Activated naive CD8-positive, alpha-beta T cell treated with anti-CD3 and anti-CD28 coated beads, Interleukin-2, amount 10 ng/mL, durations not matched to agents 7 days and 5 days (primary cell): ENCODE measurements at places on chromosomes 7 and 10. TPM values are rescaled to one million over a fixed set of nuclear protein-coding genes. Genes with fewer than 3 reads are reported as not detected.

DNA sequence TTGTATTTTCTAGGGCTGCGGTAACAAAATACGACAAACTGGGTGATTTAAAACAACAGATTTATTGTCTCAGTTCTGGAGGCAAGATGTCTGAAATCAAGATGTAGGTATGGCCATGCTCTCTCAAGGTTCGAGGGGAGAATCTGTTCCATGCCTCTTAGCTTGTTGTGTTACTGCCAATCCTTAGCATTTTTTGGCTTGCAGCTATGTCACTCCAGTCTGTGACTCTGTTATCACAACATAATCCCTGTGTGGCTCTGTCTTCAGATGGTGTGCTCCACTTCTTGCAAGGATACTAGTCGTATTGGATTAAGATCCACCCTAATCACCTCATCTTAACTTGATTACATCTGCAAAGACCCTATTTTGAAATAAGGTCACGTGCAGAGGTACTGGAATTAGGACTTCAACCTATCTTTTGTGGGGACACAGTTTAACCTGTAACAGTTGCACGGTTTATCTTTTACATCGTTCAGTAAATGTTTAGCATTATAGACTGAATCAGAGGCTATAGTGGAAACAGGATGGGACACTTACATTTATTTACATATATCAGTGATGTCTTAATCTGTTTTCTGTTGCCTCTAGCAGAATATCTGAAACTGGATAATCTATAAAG lies 3.1 kb downstream of the C1GALT1 start:
- peaks cover 20% of the 10 kb centered on the region for H3K4me1 ChIP-seq
- peaks cover 12% of the 10 kb centered on the region for H3K36me3 ChIP-seq
- no peaks in the 10 kb centered on the region for H3K27me3 ChIP-seq
- H3K27ac ChIP-seq: no peak overlapping the region

LRRC17 gene
- not detected for total RNA-seq

GRCh38 chr7:79434098-79434497 lies 19.4 kb downstream of the MAGI2 start:
- H3K4me1 ChIP-seq: no peaks in the 10 kb centered on the region
- no peak for DNase-seq
- H3K27me3 ChIP-seq: no peaks in the 10 kb centered on the region
- H3K36me3 ChIP-seq: no peaks in the 10 kb centered on the region

DNA sequence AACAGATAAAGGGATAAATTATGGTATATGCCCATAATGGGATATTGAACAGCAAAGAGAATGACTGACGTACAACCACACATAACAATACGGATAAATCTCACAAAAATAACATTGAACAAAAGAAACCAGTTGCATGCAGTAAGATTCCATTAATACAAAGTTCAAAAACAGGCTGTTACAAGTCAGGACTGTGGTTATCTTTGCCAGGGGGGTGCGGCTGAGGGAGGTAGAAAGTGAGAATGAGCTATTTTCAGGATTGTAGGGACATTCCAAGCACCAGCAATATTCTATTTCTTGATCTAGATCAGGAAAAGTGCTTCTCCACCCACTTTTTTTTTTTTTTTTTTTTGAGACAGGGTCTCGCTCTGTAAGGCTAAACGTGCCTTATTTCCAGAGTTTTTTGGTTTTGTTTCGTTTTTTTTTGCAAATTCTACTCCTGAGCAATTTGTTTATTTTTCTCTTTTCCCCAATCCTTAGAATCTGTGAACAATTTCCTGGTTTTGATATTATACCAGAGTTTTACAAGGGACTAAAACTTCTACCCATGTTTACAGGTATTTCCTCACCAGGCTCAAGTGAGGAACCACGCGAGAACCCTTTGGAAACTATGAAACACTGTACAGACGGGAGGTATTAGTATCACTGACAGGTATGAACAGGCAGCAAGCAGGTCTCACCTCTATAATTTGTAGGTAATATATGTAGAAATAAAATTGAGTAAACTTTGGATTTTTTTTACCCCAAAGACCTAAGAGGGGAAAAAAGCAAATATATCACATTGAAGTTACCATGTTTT lies 9.9 kb downstream of the SMURF1 start:
- peaks cover 12% of the 10 kb centered on the region for H3K4me1 ChIP-seq
- H3K27me3 ChIP-seq: no peaks in the 10 kb centered on the region
- DNase-seq: no peak

PNLIPRP2 gene
- not detected for total RNA-seq

GRCh38 chr7:101699399-101699798 lies 70.3 kb upstream of the MYL10 start:
- no peaks in the 10 kb centered on the region for H3K36me3 ChIP-seq
- DNase-seq: no peak
- H3K27ac ChIP-seq: no peak overlapping the region

ANKRD1 gene
- total RNA-seq: not detected

SEC61A2 gene
- 13.2 TPM for total RNA-seq

NUDT13 gene
- 2.8 TPM for total RNA-seq

- DNase-seq: no peak
- no peak overlapping the region for H3K27ac ChIP-seq
- peaks cover 45% of the 10 kb centered on the region for H3K27me3 ChIP-seq
- no peaks in the 10 kb centered on the region for H3K4me1 ChIP-seq
- H3K4me3 ChIP-seq: no peak overlapping the region
Measured at GRCh38 chr7:25879799-25880198, 272.2 kb upstream of the NFE2L3 start.

DNA sequence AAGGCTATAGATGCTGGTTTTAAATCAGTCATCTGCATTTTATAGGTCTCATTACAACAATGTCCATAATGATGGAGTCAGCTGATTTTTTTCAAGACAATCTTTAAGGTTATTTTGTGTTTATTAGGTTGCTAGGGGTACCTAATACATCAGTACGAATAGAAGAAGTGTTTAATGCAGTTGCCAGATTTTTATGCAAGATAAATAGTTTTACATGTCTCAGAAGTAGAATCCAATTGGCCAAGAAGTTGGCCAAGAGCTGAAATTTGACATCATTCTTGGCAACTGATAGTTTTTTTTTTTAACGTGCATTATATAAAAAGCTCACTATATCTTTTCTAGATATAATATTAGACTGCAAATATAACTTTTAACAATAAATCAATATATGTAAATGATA lies 208.5 kb downstream of the TRIL start:
- H3K4me3 ChIP-seq: no peak overlapping the region
- no peaks in the 10 kb centered on the region for H3K36me3 ChIP-seq
- H3K27me3 ChIP-seq: no peaks in the 10 kb centered on the region
- H3K27ac ChIP-seq: no peak overlapping the region
- no peak for DNase-seq
- peaks cover 5% of the 10 kb centered on the region for H3K4me1 ChIP-seq

GRCh38 chr7:95686109-95686508 lies 86.2 kb upstream of the DYNC1I1 start:
- no peaks in the 10 kb centered on the region for H3K36me3 ChIP-seq
- H3K27me3 ChIP-seq: peaks cover 2% of the 10 kb centered on the region
- no peak overlapping the region for H3K27ac ChIP-seq
- H3K4me1 ChIP-seq: no peaks in the 10 kb centered on the region
- no peak overlapping the region for H3K4me3 ChIP-seq
- no peak for DNase-seq

DNA sequence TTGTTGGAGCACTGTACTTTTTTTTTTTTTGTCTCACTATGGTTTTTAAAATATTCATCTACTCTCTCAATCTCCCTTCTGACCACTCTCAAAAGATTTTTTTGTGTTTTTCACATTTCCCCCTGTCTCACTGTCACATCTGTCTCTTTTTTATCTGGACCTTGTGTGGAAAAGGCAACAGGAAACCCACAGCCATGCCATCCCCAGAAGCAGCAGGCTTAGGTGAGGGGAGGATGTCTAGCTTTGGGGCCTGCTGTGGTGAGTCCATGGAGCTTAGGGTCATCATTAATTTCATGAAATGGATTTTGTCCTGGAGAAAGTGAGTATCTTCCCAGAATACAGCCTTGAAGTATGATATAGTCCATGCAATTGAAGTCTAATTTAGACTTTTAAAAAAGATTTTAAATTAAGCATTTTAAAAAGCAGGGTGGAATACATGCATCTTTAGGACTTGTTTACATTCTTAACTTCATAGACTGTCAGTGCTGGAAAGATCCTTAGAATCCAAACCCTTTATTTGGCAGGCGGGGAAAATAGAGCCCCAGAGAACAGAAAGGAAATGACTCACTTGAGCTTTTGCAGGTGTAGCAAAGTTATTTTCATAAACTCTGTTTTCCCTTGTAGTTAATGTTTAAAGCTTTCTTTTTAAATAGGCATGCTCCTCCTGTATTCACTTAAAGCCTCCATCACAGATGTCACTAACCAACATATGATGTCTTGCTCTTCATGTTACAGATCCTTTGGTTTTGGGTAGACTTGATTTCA lies 25.1 kb downstream of the MINDY4 start:
- DNase-seq: no peak
- peaks cover 2% of the 10 kb centered on the region for H3K36me3 ChIP-seq
- peaks cover 30% of the 10 kb centered on the region for H3K4me1 ChIP-seq
- peak overlapping the region; percentile 24 for H3K4me3 ChIP-seq
- H3K27me3 ChIP-seq: no peaks in the 10 kb centered on the region
- peak overlapping the region; percentile 67 for H3K27ac ChIP-seq

DNA sequence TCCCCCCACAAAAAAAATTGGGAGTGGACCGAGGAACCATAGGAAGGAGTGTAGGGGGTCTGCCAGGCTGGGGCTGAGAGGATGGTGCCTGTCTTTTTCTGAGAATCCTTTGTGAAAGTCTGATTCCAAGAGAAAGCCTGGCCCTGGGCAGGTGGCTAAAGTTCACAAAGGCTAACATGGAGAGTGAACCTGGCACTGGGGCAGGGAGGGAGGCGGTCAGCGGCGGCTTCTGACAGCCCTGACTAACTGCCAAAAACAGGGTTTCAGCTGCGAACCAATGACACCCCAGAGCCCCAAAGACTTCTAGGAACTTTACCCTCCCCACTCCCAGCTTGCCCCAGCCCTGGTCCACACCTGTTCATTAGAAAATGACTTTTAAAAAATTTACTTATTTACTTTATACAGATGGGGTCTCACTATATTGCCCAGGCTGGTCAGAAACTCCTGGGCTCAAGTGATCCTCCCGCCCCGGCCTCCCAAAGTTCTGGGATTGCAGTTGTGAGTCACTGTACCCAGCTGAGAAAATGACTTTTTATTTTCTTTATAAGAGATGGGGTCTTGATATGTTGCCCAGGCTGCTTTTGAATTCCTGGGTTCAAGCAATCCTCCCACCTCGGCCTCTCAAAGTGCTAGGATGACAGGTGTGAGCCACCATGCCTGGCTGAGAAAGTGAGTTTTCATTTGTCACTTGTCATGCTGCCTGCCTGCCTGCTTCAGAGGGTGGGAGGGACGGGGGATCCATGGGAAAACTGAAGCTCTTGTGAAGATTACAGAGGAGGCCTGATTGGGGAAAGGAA lies 61.0 kb upstream of the DUSP5 start:
- peaks cover 7% of the 10 kb centered on the region for H3K4me1 ChIP-seq
- H3K36me3 ChIP-seq: no peaks in the 10 kb centered on the region
- H3K4me3 ChIP-seq: no peak overlapping the region
- peak; percentile 2 for DNase-seq

GRCh38 chr7:31529103-31529502 lies 15.2 kb downstream of the ITPRID1 start:
- no peak overlapping the region for H3K4me3 ChIP-seq
- H3K4me1 ChIP-seq: no peaks in the 10 kb centered on the region
- H3K27me3 ChIP-seq: no peaks in the 10 kb centered on the region
- no peak for DNase-seq
- H3K36me3 ChIP-seq: no peaks in the 10 kb centered on the region

DNA sequence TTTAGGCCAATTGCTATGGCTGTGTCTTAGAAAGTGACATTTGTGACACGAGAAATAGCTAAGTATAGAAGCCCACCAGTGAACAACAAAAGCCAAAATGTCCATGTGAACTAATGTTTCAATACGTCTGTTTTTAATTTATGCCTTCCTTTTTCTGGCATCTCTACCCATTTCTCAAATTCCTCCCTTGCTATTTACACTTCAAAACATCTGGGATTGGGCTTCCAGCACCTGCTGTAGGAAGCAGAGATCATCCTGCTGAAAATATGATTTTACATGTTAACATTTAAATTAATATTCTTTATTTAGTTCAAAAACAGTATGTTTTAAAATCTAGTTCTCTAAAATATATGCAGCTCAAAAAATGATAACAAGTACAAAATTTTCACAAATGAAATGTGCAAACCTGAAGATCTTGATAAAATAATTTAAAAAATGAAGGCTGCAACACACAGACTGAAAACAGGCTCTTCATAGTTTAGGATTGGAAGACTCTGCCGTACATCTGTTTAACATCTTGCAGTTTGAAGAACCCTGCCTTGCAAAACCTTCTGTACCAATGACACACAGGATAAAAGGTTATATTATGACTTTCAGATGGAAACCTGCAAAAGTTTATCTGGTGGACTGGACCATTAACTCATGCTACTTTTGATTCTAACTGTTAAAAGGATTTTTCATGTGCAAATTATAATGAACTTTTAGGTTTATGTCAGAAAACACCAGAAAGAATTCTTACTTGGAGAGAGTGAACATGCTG lies 408.4 kb downstream of the SUGCT start:
- H3K36me3 ChIP-seq: no peaks in the 10 kb centered on the region
- H3K27ac ChIP-seq: no peak overlapping the region
- no peak overlapping the region for H3K4me3 ChIP-seq
- no peaks in the 10 kb centered on the region for H3K4me1 ChIP-seq
- no peak for DNase-seq

- peaks cover 2% of the 10 kb centered on the region for H3K36me3 ChIP-seq
- H3K27me3 ChIP-seq: peaks cover 94% of the 10 kb centered on the region
- H3K4me1 ChIP-seq: peaks cover 10% of the 10 kb centered on the region
- no peak overlapping the region for H3K4me3 ChIP-seq
- no peak for DNase-seq
Measured at GRCh38 chr7:97017192-97018125, 7.2 kb downstream of the DLX5 start.

- H3K4me3 ChIP-seq: no peak overlapping the region
- DNase-seq: no peak
- no peaks in the 10 kb centered on the region for H3K27me3 ChIP-seq
- H3K36me3 ChIP-seq: no peaks in the 10 kb centered on the region
- H3K4me1 ChIP-seq: no peaks in the 10 kb centered on the region
- no peak overlapping the region for H3K27ac ChIP-seq
Measured at GRCh38 chr7:36180121-36180520, 27.1 kb downstream of the EEPD1 start.

- H3K4me3 ChIP-seq: no peak overlapping the region
- no peaks in the 10 kb centered on the region for H3K36me3 ChIP-seq
- DNase-seq: no peak
- H3K27ac ChIP-seq: no peak overlapping the region
- peaks cover 8% of the 10 kb centered on the region for H3K4me1 ChIP-seq
Measured at GRCh38 chr10:17456032-17456548, 1.7 kb upstream of the ST8SIA6 start.

- DNase-seq: no peak
- H3K27ac ChIP-seq: peak overlapping the region; percentile 99
- peaks cover 30% of the 10 kb centered on the region for H3K4me1 ChIP-seq
- peaks cover 21% of the 10 kb centered on the region for H3K36me3 ChIP-seq
Measured at GRCh38 chr7:73683788-73684693, 644 bp downstream of the BUD23 start.

NUTM2A gene
- total RNA-seq: 0.79 TPM

DPYSL4 gene
- total RNA-seq: 8.5 TPM

GRCh38 chr10:112213098-112213823 lies 29.7 kb upstream of the GPAM start:
- DNase-seq: no peak
- H3K27ac ChIP-seq: no peak overlapping the region
- H3K4me1 ChIP-seq: no peaks in the 10 kb centered on the region

OR2A12 gene
- not detected for total RNA-seq
